ENCODE measurements at places on chromosomes 13 and 19.

- DNase-seq, result no peak
Observed at GRCh38 chr13:51258612-51259548, 36.7 kb downstream of the FAM124A start.

DNA sequence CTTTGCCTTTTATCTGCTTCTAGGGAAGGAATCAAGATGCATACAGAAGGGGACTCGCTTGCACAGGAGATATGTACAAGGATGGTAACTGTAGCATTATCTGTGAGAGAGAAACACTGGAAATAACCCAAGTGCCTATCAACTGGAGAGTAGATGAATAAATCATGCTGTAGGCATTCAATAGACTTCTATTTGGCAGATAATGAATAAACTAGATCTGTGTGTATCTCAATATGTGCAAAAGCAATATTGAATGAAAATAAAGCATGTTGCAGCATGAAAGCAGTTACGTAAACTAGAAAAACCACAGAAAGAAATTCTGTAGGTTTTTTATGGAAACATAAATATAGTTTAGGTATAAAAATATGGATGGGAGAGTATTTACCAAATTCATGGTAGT lies 38.6 kb upstream of the RGCC start:
- no peak for DNase-seq

DNA sequence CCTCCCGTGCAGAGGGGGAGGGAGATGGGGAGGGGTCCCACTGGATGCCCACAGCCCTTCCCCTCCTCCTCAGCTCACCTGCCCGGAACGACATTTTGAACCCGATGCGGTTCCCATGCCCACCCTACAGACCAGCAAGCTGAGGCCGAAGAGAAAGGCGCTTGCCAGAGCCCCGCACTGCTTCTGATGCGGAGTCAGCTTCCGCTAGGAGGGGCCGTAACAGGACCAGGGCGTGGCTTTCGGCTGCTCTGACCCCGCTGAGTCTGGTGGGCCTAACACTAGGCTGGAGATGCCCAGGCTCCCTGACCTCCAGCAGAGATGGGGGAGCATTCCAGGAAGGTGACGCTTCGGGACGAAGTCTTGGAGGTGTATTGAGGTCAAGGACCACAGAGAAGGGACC lies 6.7 kb downstream of the ONECUT3 start:
- DNase-seq, result no peak

DNA sequence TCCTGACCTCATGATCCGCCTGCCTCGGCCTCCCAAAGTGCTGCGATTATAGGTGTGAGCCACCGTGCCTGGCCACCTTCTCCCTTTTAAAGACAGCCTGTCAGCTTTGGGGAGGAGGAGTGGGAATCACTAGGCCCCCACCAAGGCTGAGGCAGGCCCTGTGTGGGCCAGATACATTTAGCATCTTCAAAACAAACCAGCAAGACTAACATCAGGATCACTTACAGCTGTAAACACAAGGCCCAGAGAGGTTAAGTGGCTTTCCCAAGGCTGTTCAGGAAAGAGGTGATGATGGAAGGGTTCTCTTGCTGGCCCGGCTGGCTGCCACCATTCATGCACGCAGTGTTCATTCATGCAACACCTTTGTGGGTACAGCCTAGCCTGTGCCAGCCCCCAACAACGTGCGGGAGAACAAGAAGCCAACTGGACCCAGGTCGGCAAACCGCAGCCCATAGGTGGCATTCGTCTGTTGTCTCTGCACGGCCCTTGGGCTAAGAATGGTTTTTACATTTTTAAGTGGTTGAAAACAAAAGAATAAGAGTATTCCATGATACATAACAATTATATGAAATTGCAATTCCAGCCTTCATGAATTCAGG lies 23.0 kb downstream of the IER2 start:
- no peak for DNase-seq

GRCh38 chr19:37692956-37693620 lies 26.5 kb downstream of the ZNF607 start:
- no peak for DNase-seq

Measured in IMR-90 (cell line).